ENCODE measurements at places on chromosomes 5 and 9.

DNA sequence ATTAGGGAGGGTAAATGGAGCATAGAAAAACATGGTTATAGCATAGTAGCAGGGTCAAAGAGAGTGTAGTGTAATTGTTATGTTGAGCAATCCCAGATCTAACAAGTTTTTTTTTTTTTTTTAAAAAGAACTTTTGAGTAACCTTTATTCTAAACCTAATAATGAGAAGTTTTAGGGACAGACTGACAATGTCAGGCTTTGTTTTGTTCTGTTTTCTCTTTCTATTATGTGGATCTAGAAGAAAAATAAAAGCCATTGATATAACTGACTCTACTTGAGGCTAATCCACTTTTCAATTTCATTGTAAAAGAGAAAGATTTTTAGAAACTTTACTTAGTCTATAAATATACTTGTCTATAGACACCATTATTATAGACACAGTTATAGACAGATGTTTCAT is 200.0 kb downstream of the FAM170A start:
- no peak for DNase-seq

GRCh38 chr5:87729781-87730180 is 317.1 kb upstream of the CCNH start:
- DNase-seq, result no peak

GRCh38 chr5:33507426-33507825 is 66.7 kb downstream of the TARS1 start:
- DNase-seq, result no peak

GRCh38 chr5:126847826-126848251 is 70.9 kb downstream of the LMNB1 start:
- no peak for DNase-seq

- no peak for DNase-seq
Observed at GRCh38 chr5:138900281-138900965, 25.3 kb upstream of the LRRTM2 start.

DNA sequence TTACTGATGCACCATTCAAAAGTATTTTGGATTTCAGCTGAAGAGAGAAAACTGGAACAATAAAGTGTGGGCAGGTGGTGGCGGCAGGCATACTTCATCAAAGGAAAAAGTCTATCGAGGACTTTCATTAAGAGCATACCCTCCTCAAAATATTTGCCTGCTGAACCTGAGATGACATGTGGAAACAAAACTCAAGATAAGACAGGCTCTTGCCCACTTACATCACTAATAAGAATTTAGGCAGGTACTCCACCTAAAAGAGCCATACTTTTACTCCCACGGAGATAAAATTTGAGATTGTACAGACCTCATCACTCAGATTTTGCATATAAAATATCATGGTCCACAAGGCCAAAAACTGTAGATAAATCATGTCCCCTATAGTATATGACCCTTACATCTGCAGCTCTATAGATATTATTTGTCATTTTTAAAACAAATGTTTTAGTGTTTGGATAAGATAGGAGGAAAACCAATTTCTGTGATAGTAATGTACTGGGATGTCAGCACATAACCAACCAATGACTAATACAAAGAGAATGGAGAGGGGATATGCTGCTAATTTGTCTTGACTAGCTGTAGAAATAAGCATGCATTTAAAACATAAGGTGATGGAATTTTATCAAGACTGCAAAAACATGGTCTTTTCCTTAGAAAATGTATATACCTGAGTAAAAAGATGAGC is 730.6 kb upstream of the ZNF608 start:
- no peak for DNase-seq

All from stimulated activated CD4-positive, alpha-beta T cell treated with anti-CD3 and anti-CD28 coated beads, Interleukin-1b, Interleukin-23, amount 100 ng/mL, for 4 hours (primary cell).